T-helper 1 cell (primary cell): ENCODE measurements at places on chromosomes 3 and 15.

GRCh38 chr3:59777667-59778077, 727.8 kb upstream of the CFAP20DC start:
- DNase-seq = no peak

DNA sequence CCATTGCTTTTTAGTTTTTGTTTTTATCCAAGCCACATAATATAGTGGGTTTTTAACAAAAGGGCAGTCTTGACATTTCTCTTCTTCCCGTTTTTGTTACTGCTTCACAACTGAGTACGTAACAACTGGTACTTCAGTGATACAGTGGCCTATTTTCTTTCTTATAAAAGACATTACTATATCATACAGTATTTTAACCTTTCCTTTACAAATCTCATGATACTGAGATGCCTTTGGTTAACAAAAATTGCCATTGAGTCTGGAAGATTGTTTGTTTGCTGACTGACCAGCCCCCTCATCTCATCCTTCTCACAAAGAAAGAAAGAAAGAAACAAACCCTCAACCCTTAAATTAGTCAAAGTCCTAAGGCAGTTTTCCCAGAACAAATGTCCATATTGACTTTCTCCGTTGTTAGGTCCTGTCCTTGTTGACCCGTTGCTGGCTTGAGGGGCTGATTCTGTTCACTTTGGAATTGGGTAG, 77.0 kb upstream of the SAMMSON start:
- no peak for DNase-seq

DNA sequence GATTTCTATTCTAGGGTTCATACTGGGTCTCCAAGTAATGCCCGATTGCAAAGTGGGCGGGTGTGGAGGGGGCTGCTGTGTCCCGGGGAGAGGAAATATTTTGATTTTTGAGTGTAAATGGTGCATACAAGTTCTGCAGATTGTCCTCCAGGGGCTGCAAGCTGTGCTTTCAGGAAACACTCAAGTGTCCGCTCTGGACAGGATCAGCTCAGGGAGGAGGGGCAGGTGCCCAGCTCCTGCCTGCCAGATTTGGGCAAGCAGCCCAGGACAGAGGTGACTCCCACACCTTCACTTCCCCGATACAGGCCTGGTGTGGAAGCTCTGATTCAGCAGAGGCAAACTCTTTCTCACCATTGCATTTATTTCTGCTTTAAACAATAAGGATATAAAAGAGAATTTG, 142.7 kb downstream of the ALDH1A2 start:
- DNase-seq = no peak

GRCh38 chr15:77497110-77497737, 76.5 kb downstream of the HMG20A start:
- no peak for DNase-seq

- DNase-seq = no peak
These were observed 16.9 kb downstream of the CEP19 start for GRCh38 chr3:196694941-196695848.

GRCh38 chr3:64054488-64054887, 31.2 kb upstream of the PSMD6 start:
- no peak for DNase-seq

DNA sequence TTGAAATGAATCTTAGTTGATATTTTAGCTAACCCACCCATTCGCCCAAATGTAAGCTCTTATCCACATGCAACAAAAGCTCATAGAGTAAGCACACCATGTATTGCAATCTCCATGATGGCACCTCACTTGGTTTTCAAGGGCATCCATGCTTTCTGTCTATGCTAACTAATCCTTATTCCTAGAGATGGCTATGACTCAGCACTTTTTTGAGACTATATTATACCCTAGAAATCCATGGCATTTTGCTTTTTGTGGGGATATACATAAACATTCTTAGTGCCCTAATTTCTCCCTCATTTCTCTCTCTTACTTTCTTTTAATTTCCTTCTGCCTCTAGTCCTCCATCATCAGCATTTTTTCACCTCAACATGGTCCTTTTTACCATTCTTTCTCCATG, 168.5 kb upstream of the STT3B start:
- DNase-seq = no peak

DNA sequence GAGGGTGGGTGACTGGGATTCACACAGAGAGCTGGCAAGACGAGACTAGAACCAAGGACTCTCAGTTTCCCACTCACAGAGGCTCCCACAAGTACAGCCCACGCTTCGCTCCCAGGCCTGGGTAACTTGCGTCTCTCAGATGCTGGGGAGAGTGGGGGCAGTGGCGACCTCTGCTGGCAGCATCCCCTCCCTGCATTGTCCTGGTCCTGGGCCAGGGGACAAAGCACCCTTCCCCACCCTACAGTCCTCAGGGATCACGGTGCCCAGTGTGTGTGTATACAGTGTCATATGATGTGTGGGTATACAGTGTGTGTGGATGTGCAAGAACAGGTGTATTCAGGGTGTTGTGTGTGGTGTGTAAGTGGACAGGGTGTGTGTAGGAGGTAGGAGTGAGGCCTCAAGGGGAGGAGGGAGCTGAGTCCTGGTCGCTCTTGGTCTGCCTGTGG, 12.8 kb downstream of the VILL start:
- DNase-seq = peak; percentile 52

GRCh38 chr3:193269343-193270028, 28.5 kb downstream of the PLAAT1 start:
- DNase-seq = no peak

DNA sequence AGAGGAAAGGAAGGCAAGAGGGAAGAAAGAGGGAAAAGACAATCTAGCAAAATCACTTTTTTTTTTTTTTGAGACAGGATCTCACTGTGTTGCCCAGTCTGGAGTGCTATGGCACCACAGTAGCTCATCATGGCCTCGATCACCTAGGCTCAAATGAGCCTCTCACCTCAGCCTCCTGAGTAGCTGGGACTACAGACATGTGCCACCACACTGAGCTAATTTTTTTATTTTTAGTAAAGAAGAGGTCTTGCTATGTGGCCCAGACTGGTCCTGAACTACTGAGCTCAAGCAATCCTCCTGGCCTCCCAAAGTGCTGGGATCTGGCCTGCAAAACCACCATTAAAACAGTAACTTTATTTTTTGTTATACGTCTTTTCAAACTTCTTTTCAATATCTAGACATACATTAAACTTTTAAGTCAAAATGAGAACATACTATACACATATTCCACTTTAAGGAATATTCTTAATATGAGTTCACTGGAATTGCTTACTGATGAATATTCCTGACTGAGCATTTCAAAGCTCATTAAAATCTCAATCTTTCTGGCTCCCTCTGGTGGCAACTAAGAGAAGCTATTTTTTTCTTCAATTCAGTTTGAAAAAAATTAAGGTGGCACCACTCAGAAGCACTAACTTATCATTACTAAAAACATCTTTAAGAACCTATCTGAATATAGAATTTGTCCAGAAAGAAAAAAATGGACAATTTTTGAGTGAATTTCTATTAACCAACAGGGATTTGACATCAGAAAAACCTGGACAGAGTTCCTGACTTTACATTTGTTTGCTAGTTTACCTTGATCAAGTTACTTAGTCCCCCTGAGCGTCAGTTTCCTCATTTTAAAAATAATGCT, 40.9 kb downstream of the UACA start:
- no peak for DNase-seq

- no peak for DNase-seq
These were observed 662 bp downstream of the UBL7 start for GRCh38 chr15:74460298-74460697.

DNA sequence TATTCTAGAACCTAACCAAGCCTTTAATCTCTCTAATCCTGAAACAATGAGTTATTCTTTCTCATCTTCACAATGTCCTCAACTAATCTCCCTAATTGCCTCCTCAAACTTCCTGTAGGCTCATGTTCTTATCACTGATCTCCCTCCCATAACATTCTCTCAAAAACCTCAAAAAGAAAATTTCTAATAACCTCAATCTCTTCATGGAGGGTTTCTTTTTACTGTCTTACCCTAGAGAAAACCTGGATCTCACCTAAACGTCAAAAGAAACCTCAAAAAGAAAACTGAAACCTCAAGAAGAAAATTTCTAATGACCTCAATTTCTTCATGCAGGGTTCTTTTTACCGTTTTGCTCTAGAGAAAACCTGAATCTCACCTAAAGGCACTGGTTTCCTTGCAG, 150.2 kb downstream of the GSK3B start:
- DNase-seq = no peak

DNA sequence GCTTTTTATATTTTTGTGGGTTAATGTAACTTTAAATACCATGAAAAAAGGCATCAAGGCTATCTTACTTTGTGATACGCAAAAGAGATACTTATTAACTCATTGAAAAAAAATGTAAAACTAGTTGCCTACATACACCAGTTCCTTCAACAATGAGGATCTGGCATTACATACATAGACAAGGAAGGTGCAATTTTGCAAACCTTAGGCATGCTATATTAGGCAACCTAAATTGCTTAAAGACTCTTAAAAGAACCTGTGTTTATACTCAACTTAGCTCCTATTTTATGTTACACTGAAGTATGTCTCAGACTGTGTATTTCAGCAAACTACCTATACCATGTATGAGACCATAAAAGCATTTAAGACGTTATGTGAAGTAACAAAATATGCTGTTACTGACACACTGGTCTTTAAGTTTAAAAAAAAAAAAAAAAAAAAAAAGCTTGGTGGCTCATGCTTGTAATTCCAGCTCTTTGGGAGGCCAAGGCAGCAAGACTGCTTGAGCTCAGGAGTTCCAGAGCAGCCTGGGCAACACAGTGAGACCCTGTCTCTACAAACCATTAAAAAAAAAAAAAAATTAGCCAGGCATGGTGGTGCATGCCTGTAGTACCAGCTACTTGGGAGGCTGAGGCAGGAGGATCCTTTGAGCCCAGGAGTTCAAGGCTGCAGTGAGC, 9.1 kb downstream of the TASOR start:
- no peak for DNase-seq

GRCh38 chr3:10442151-10442795, 63.1 kb downstream of the ATP2B2 start:
- DNase-seq = no peak

- DNase-seq = no peak
These were observed 26.1 kb downstream of the FBN1 start for GRCh38 chr15:48619446-48619845.

DNA sequence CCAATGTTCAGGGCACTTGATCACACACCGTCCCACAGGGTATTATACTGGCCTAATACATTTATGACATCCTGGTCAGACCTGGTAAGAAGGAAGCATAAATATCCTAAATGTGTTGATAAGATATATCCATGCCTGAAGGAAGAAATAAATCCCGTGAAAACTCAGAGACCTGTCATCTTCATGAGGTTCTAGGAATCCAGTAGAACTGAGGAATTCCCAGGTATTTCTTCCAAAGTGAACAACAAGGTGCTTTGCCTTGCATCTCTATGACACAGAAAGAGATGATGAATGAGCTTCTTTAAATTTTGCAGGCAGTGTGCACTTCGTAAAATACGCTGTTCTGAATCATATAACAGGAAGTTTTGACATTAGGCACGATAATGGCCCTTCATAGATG, 78.1 kb upstream of the VGLL3 start:
- DNase-seq = no peak

DNA sequence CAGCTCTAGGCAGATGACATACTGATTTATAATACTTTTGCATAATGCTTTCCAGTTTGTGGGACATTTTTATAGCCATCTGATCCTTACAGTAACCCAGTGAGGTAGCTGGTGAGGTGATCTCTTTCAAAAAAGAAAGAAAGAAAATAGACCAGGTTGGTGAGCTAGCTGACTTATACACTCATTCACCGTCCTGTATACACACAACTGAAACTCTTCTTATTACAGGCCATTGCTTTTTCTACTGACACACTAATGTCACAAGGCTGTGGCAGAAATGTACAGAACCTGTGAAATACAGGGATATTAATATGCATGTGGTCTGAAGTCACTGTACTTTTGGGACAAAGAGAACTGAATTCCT, 150.2 kb upstream of the BHLHE40 start:
- DNase-seq = no peak

GRCh38 chr3:86743233-86743632, 247.7 kb downstream of the VGLL3 start:
- DNase-seq = no peak

DNA sequence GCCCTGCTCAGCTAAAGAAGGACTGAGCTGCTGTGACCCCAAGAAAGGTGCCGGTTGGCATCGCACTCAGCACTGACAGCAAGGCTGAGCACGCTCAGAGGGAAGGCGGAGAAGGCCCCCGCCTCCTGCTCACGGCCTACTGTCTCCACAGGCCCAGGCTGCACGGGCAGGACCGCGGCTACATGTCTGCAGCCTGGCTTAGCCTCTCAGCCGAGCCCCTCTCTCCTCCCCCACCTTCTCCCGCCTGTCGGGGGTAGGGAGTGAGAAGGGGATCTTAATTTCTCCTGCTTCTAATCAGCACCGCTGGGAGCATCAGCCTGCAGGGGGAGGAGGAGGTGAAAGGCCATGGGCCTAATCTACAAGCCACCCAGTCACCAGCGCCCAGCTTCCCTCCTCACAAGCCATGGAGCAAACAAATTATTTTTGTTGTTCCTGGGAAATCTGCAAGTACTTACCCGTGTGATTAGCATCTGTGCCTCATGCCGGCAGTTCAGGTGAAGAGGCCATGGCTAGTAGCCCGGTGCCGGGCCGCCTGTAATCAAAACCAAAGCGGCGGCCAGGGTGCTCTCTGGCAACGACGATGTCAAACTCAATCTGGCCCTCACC, 68.1 kb downstream of the EPHB3 start:
- no peak for DNase-seq

DNA sequence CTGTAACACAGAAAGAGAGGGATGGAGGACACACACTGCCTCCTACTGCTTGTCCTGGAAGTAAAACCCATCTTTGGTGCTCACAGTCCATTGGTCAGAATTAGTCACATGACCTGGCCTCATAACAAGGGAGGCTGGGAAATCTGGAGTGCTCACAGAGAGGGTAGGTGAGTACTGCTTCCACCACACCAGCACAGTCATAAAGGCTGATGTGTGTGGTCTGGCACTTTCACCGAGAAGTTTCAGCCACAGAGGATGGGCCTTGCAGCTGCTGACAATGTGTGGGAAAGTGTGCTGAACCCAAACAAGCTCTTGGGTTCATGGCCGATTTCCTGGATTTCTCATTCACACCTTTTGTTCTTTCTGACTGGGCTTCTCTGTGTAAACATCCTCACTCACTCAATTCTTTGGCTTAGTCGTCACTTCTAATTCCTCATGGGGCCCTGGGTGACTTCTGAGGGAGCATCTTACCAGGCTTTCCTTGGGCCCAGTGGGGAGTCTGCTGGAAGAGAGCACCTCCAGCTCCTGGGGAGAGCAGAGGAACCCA, 100.7 kb downstream of the ASB7 start:
- peak; percentile 61 for DNase-seq

DNA sequence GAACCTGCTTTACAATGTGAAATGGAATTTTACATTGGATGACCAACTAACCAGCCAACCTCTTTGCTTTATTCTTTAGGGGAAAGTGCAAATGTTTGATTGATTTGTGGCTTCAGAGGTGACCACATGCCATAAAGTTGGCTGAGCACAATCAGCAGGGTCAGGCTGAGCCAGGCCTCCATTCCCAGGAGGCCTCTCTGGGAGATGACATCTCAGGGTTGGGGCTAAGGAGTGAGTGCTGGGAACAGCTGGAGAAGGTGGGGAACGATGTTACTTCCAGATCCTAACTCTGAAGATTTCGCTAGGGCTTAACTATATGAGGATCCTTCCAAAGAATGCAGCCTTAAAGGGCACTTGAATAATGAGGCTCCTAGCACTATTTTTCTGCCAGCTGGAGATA, 131.7 kb downstream of the ATP10A start:
- no peak for DNase-seq

- DNase-seq = no peak
These were observed 19.1 kb upstream of the XIRP1 start for GRCh38 chr3:39211332-39212130.
